T-helper 2 cell (primary cell): ENCODE measurements at places on chromosomes 16 and 17.

GRCh38 chr17:12310811-12311210, 290.1 kb downstream of the MAP2K4 start:
- no peak for DNase-seq

GRCh38 chr17:7130621-7131422, 16.2 kb upstream of the ASGR2 start:
- no peak for DNase-seq

- DNase-seq, result no peak
Measured at GRCh38 chr16:4217204-4218131, 24.4 kb downstream of the SRL start.

DNA sequence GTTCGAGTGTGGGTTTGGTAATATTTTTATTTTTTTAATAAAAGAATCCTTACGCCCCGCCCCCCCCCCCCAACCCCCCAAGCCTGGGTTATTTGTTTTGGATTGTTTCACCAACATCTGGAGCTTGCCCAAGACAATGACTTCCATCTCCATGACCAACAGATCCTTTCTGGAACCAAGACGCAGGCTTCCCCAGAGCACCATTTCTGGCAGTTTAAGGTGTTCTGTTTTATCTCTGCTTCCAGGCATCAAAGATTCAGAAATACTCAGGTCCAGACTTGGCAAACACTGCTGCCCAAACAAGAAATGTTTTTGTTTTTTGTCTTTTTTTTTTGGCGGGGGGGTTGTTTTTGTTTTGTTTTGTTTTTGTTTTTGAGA, 56.1 kb downstream of the PLXDC1 start:
- DNase-seq, result no peak

GRCh38 chr16:85390511-85391174, 222.5 kb upstream of the GSE1 start:
- DNase-seq, result no peak

DNA sequence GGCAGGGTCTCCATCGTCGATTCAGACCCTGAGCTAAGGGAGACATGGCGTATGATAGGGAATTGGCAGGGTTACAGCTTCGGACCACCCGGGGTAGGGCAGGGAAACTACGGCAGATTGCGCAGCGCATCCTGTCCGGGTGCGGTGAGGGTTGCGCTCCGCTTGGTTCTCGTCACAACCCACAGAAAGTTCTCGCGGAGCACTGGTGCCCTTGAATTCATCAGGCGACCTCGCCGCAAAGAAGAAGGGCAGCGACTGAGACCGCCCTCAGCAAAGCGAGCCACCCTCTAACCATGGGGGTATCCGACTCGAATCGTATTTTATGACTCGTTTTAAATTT, 1.2 kb downstream of the HS3ST3B1 start:
- DNase-seq, result no peak

DNA sequence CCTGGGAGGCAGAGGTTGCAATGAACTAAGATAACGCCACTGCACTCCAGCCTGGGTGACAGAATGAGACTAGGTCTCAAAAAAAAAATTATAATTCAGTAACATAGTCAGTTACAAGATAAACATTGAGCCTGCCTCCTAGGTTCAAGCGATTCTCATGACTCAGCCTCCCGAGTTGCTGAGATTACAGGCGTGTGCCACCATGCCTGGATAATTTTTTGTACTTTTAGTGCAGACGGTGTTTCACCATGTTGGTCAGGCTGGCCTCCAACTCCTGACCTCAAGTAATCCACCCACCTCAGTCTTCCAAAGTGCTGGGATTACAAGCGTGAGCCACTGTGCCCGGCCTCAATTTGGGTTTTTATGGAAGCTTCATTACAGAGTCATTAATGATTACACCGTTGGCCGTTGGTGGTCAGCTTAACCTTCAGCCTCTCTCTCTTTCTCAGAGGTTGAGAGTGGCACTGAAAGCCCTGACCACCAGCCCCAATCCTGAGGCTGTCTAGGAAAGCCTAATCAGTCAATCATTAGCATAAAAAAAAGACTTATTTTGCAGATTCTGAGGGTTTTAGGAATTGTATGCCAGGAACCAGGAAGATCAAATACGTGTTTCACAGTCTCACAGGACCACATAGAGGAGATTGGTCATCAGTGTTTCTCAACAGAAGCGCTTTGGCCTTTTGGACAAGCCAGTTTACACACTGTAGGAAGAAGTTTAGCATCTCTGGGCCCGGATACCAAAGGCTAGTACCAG, 1.3 kb upstream of the LRRC37A3 start:
- DNase-seq, result no peak

- DNase-seq, result no peak
Measured at GRCh38 chr16:68732741-68733399, 4.2 kb upstream of the CDH1 start.
